ENCODE measurements at places on chromosomes 7 and 10.

GRCh38 chr10:72690071-72690755 is 1.7 kb upstream of the MCU start:
- DNase-seq, result no peak

- no peak for DNase-seq
Measured at GRCh38 chr10:86699541-86699940, 31.2 kb downstream of the LDB3 start.

DNA sequence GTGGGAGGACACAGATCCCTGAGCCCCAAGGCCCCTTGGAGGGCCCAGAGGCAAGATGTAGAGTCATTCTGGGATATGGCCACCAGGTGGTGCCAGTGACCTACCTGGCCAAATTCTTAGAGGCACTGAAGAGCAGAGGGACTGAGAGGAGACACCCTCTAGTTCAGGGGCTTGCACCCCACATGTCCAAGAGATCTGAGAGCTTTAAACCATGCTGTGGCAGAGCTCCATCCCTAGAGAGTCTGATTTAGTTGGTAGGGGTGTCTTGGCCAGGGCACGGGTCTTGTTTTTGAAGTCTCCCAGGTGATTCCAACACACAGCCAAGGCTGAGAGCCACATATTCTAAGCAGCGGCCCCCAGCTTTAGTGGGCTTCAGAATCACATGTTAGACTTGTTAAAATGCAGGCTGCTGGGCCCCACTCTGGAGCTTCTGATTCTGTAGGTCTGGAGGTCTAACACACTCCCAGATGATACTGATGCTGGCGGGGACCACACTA is 52.5 kb downstream of the PRF1 start:
- DNase-seq, result peak; percentile 73

DNA sequence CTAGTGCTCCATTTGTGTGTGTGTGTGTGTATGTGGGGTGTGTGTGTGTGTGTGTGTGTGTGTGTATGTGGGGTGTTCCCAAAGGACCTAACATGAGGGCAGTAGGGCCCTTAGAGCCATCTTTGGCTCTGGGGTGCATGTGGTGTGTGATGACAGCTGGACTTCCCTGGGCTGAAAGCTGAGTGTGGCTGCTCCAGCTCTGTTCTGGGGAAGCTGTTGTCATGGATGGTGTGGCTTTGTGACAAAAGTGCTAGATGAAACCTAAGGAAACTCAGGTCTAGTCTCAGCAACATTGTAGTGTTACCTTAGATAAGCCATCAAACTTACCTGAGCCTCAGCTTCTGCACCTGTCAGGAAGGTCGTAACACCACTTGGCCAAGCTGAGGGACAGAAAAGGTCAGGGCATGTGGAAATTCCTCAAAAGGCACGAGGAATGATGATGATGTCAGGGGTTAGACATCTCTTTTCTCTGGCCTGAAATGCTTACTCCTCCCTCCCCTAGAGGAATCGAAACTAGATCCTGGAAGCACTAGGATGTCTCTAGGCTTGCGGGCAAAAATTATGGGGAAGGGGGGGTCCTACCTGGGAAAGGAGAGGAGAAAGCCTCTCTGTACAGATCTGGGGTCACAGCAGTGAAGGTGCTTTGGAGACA is 115.4 kb downstream of the RPS24 start:
- no peak for DNase-seq

GRCh38 chr7:3787717-3788264 is 486.7 kb downstream of the SDK1 start:
- DNase-seq, result no peak

DNA sequence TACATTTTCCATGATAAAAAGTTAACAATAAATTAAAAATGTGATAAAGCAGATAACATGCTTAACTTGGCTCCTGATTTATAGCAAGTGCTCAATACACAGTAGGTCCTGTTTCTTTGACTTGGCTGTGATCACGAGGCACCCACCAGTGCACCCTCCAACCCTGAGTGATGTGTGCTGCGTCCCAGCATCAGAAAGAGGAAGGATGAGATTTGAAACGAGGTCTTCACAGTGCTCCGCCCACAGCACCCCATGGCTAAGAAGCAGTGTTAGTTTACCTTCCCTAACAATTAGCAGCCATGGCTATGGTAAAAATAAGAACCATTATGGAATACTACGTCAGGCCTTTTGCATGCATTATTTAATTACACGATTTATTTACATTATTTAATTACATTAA is 292.0 kb upstream of the ZMIZ1 start:
- DNase-seq, result no peak

- no peak for DNase-seq
Measured at GRCh38 chr10:17122726-17123661, 6.6 kb downstream of the CUBN start.

DNA sequence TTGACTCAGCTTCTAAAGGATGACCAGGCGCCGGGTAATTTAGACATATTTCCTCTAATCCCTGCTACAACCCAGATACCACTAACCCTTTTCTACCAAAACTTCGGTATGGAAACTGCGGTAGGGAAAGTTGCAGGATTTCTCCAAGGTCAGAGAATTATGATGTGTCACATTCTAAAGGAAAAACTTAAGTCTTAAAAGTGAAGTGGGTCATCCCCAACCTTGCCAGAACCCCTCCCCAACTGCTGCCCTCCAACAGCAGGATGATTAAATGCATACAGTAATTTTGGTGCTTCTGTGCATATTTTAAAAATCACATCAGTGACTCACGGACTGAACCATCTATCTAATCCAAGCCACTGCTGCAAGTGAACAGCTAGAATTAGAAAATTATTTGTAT is 52.7 kb downstream of the GRB10 start:
- no peak for DNase-seq

DNA sequence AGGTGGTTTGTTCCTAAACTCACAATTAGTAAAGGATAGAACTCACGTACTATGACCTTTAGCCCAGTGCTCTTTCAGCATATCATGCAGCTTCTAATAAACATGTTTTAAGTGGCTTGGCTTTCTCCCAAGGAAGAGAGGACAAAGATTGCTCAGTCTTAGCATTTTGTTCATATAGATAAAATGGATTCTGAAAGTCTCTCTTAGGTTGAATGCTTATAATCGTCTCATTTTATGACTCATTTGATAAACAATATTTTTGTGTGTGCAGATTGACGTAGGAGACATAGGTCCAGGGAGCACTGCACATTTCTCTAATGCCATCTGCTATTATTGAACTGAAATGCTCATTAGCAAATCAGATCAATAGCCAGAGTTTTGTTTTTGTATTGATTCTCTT is 44.8 kb downstream of the GNAT3 start:
- no peak for DNase-seq

- DNase-seq, result no peak
Measured at GRCh38 chr7:64884913-64885370, 18.1 kb upstream of the ZNF273 start.

GRCh38 chr10:28089467-28089866 is 90.6 kb upstream of the ODAD2 start:
- DNase-seq, result no peak

DNA sequence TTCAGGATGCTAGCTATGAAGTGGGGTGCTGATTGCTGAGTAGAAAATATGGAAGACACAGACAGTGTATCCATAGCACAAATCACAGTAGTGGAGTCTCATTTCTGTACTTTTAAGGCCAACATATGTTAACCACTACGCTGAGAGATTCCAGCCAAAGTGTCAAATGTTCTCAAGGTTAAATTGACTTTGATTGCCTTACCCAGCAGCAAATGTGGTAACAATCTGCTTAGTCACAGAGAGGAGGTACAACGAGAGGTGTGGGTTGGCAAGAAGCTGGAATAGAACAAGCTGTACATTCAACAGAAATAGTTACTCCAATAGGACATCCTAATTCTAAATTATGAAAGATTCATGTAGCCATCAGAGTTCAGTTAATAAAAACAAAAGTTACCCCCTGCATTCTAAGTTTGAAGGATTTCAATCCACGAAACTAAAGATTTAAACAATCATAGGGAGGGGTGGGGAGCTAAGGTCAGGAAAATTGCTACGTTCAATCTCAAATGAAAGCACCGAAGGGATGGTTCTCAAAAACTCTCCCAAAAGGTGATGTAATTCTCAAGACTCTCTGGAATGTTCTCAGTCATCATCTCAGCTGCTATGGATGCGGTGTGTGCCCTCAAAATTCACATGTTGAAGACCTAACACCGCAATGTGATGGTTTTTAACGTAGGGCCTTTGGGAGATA is 137.0 kb downstream of the ETV1 start:
- DNase-seq, result no peak

DNA sequence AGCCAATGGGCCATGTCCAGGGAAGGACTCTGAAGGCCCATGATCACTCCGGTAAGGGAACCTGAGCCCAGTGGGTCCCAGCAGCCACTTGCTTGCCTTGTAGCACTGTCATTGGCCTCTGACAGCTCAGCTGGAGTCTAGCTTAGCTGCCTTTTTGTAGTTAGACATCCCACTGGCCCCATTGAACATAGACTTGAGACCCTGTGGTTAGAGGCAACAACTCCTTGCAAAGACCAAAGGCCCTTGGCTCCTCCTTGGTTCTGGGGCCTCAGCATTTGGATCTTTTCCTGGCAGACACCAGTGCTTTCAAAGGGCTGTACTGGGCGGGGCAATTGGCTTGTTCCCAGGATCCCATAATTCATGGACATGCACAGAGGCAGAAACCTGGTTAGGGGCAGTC is 321.2 kb downstream of the CXCL12 start:
- no peak for DNase-seq

DNA sequence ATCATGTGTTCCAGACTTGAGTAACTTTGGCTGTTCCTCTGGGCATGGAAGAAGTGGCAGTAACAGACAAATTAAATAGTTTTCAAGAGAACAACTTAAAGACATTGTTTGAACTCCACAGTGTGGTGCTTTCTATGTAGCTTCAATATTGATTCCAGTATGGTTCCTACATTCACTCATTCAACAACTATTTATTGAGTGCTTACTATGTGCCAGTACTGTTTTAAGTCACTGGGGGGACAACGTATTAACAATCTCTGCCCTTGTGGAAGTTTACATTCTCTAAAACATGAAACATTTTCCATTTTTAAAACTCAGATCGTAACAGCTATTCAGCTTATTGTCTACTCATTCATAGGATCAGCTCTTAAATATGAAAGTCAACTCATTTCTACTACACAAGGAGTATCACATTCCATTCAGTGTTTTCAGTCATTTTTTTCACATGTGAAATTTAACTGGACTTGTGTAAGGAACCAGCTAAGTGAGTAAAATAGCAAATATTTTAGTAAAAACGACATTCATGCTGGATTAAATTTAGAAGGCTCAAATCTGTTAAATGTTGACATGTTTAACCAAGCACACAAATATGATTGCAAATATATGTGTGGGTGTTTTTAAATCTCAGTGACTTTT is 13.6 kb upstream of the CUBN start:
- no peak for DNase-seq

DNA sequence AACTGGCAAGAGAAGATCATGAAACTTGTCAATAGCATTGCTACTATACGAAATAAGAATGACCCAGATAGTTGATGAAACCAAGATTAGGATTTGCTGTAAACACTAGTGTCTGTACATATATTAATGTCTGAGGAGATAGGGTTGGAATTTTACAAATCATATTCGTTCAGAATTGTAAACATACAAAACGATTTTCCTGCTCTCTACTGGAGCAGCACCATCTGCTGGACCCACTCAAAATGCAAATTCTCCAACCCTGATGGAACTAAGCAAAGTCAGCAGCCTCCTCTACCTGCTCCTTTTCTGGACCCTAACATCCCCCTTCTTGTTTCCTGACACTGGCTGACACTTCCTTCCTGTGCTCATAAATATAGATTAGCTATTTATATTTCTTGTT is 29.4 kb upstream of the SGMS1 start:
- DNase-seq, result peak; percentile 36

- DNase-seq, result no peak
Measured at GRCh38 chr7:93717217-93717900, 142.8 kb upstream of the CALCR start.

DNA sequence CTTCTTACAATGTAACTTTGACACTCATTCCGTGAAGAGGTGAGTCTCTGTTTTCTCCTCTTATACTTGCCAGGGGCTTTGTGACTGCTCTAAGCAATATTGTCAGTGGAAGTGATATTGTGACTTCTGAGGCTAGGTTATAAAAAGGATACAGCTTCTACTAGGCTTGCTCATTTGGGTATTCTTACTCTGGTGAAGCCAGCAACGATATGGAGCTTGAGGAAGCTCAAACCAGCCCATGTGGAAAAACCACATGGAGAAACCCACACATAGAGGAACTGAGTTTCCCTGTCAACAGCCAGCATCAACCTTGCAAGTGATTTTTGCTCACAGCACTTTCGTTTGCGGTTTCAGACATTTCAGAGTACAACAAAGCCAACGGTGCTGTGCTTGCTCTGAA is 149.6 kb upstream of the SEMA3E start:
- no peak for DNase-seq

DNA sequence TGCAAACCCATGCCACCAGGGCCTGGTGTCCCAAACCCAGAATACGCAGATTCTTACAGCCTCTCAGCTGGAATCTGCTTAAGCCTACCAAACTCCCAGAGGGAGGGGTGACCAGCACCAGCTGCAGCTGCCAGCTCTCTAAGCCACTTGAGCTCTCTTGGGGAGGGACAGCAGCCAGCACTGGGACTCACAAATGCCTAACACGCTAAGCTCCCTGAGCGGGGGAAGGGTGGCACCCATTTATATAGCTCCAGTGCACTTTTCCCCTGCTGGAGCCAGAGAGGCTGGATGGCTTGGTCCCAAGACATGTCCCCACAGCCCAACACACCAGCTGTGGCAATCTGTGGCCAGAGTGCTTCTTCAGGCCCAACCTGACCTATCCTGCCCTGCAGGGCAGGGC is 326.8 kb upstream of the NRG3 start:
- no peak for DNase-seq

- no peak for DNase-seq
Measured at GRCh38 chr10:79143879-79144278, 75.1 kb downstream of the ZMIZ1 start.

GRCh38 chr7:81694711-81695110 is 75.1 kb downstream of the HGF start:
- no peak for DNase-seq

DNA sequence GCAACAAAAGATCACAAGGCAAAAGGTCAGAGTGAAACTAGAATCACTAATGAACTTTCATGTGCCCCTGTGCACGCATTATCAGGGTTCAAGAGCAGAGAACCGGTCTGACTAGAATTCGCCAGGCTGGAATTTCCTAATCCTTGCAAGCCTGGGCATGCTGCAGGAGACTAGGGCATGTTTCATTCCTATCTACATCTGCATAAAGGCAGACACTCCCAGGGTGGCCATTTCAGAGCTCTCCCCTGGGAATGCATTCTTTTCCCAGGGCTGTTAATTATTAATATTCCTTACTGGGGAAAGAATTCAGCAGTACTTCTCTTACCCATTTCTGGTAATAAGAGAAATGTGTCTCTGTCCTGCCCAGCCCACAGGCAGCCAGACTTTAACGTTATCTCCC is 90.5 kb downstream of the CDC14C start:
- no peak for DNase-seq

GRCh38 chr7:143299840-143300239 is 11.7 kb downstream of the CASP2 start:
- DNase-seq, result no peak

GRCh38 chr10:3395041-3395440 is 222.5 kb upstream of the PITRM1 start:
- DNase-seq, result no peak

GRCh38 chr7:74043523-74043951 is 15.6 kb downstream of the ELN start:
- no peak for DNase-seq

GRCh38 chr10:122113161-122113944 is 124.4 kb downstream of the TACC2 start:
- DNase-seq, result peak; percentile 70

All from frontal cortex (tissue), 4 donors.